ENCODE measurements at places on chromosomes 11 and 22.

GRCh38 chr11:971092-971690 is 45.5 kb downstream of the AP2A2 start:
- no peak for DNase-seq

- peak; percentile 52 for DNase-seq
These were observed 16.3 kb upstream of the CYP2R1 start for GRCh38 chr11:14908214-14908880.

- no peak for DNase-seq
These were observed 87.3 kb downstream of the CCDC73 start for GRCh38 chr11:32706985-32707741.

DNA sequence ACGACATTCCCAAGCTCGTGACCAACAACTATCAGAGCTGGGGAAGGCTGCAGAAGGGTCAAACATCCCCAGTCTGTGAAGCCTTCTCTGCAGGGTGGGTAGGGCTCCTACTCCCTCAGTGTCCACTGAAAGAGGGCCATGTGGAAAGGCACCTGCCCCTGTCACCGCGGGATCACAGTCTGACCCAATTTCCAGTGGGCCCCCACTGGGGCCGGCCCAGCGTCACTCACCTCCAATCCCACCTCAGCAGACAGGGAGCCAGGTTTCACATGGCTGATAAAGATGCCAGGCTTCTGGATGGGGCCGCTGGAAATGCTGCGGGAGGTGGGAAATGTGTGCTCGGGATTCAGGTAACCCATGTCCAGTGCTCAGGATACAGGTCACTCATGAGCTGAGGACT is 20.0 kb downstream of the USH1C start:
- no peak for DNase-seq

GRCh38 chr22:46896568-46897245 is 134.3 kb downstream of the TBC1D22A start:
- DNase-seq, result no peak
